ENCODE measurements at places on chromosomes 1 and 21.

GRCh38 chr1:109509176-109510134, at the start of gene AMIGO1:
Gene AMIGO1, minus strand, starts transcription at chr1:109509727. Its CDS starts 815 bp downstream, at chr1:109508912.
- DNase-seq: peak; percentile 46

DNA sequence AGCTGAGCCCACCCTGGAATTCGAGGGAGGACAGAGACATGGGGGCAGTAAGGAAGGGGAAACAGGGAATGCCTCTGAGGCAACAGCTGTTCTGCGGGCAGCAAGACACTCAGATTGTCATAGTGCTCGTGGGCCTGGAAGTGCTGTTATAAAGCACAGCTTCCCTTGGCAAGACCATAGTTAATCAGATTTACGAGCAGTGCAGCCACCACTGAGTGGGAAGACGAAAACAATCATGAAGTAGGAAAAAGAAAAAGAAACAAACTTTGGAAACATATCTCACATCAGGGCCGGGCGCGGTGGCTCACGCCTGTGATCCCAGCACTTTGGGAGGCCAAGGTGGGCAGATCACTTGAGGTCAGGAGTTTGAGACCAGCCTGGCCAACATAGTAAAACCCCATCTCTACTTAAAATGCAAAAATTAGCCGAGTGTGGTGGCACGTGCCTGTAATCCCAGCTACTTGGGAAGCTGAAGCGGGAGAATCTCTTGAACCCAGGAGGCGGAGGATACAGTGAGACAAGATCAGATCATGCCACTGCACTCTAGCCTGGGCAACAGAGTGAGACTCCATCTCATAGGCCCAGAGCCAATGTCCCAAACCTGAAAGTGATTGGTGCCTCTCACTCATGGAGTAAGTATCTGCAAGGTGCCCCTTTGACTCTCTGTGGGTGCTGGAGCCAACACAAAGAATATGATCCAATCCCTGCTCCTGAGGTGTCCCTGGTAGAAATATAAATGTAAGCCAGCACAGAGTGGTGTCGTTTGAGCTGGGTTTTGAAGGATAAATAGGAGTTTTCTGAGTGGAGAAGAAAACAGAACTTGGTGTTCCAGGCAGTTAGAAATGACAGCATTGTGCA, 55.6 kb upstream of the GPR153 start:
- no peak for DNase-seq

DNA sequence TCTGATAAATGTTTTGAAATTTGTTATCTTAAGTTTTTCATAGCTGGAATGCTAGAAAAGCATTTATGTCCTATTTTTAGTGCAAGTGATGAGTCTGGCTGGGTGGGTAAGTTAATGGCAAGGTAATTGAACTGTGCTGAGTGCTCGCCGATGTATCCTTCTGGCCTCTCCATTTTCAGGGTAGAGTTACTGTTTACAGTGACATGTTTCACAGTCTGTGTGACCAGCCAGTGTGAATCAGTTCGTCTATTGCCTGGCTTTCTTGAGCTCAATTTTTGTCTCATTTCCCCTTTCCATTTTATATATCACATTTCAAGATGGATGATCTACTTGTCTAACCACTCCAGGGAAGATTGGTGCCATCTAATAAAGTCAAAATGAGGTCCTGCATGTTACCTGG, 44.1 kb downstream of the ITSN1 start:
- DNase-seq: no peak

GRCh38 chr1:119132179-119132578, 8.3 kb downstream of the WARS2 start:
- no peak for DNase-seq

DNA sequence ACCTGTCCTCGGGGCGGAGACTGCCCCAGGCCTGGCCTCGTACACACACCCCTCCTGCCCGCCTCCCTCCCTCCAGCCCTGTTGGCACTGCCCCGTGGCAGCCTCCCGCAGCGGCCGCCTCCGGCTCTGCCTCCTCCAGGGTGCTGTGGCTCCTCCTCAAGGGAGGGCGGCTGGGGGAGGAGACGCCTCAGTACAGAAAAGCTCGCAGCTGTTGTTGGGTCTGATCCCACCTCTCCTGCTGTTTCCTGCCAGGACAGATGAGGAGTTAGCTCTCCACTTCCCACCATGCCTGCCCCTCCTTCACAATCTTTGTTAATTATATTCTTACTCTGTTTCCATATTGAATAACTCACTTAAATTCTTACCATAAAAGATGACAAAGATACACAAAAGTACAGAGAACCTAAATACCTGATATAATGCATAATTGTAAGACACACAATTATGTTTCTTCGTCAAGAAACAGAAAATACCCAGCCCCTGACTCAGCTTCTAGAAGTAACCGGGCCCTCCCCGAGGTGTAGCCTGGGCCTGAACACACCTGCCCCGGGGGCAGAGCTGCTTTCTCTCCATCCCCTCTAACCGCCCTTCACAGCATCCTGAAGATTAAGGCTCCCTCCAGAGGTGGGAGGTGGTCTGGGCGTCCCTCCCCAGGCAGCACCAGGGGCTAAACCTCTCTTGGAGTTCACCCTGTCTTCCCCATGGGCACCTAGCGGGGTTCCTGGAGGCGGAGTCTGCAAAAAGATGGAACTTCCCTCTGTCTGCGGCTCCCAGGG, 30.6 kb upstream of the COL6A1 start:
- DNase-seq: no peak

- DNase-seq: no peak
Measured at GRCh38 chr21:24179110-24179509, 1428.2 kb downstream of the MRPL39 start.

DNA sequence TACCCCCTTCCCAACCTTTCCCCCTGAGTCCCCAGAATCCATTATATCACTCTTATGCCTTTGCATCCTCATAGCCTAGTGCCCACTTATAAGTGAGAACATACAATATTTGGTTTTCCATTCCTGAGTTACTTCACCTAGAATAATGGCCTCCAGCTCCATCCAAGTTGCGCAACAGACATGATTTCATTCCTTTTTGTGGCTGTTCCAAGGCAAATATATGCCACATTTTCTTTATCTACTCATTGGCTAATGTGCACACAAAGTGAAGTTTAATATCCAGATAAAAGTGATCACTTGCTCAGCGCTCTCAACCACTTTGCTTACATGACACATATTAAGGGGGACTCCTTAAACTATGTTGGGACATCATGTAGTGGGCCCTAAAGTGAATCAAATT, 72.4 kb upstream of the TIAM1 start:
- no peak for DNase-seq

GRCh38 chr1:164560121-164560541, 1.1 kb downstream of the PBX1 start:
- no peak for DNase-seq

DNA sequence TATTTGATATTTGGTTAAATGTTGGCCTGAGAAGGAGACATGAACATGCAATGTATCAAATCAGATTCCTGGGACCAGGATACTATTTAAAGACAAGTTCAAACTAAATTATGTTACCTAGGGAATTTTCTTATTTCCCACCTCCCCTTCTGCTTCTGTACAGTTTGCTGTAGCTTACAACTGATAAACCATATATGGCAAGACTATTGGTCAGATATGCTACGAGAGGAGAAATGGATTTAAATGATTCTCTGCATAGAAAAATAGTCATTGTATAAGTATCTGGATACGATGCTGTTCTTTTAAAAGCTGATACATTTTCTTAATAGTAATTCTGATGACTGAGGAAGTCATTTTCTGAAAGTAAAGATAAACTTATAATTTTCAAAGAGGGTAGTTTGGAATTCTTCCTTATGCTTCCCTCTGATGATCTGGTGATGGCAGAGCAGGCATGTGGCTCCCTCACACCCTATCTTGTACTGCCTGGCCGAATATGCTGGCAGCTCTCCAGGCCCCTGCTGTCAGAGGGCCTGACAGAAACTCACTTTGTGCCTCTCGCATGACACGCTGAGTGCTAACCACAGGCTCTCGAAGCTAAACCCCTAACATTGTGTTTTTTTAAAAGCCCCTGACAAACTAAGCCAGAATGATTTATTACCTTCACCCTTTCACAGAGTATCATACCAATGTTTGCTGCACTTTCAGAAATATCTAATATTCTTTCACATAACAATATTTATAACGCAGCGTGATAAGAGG, 19.4 kb downstream of the RRP15 start:
- no peak for DNase-seq

DNA sequence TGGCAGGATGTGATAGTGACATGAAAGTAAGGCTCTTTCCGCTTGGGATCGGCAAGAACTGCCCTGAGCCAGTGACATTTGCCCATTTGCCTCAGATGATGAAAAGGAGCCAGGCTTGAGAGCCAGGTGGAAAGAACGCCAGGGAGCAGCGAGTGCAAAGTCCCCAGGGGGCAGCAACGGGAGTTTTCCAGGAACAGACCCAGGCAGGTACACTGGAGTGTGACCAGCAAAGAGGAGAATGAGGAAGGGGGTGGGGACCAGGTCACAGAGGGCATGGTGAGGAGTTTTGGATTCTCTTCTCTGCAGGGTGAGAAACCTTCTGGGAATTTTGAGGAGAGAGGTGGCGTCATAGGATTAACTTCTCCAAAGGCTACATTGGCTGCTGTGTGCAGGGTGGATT, 10.8 kb upstream of the ETS2 start:
- DNase-seq: no peak

DNA sequence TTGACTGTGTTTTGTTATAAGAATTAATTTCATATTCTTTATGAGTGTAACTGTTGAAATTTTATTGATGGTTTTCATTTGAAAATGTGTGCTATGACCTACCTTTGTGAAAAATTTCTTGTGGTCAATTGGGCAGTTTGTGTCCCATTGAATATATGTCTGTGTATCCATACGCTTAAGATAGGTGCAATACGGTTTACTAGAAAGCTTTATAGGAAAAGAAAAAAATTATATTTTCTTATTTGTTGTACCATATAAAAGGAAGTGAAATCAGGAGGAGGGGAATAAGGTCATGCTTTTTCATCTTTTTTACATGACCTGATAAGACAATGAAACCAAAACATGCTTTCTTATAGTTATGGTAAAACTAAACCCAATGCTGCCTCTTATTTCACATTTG, 807.7 kb downstream of the USP25 start:
- DNase-seq: no peak

- no peak for DNase-seq
Measured at GRCh38 chr1:8879922-8880676, 1.6 kb upstream of the ENO1 start.

- no peak for DNase-seq
Measured at GRCh38 chr1:10724052-10724494, 72.4 kb downstream of the CASZ1 start.

DNA sequence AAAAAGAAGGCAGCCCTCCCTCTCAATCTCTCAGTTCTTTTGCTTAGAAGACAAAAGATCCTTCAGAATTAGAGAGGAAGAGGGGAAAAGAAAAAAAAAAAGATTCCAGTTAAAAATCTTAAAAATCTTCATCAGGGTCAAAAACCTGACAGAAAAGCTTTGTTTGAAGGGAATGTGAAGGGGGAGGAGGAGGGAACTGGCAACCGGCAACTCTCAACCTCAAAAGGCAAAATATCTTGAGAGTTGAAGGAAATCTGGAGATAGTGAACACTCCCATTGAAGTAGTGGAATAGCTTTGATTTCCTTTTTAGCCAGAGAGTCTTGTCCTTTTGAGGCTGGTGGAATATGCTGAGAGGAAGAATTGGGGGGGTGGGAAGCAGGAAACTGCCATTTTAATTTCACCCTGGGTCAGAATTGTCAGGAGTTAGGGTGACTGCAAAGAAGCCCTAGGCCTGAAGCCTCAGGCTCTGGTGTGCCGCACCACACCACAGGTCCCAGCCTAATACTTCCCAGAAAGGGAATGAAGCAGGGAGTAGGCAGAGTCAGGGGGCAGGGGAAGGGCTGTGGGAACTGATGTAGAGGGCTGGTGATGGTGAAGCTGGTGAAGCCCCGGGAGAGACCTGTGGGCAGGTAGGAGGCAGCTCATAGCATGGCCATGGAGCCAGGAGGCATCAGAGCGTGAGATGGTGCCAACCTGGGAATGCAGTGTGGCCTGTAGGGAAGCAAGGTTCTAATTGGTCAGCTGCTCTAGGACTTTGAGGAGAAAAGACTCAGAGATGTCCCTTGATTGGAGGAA, 24.6 kb downstream of the KIRREL1 start:
- DNase-seq: no peak

- DNase-seq: no peak
Measured at GRCh38 chr1:33183306-33183705, 1.5 kb upstream of the TRIM62 start.

GRCh38 chr1:53107090-53107489, 35.3 kb downstream of the SLC1A7 start:
- DNase-seq: no peak

DNA sequence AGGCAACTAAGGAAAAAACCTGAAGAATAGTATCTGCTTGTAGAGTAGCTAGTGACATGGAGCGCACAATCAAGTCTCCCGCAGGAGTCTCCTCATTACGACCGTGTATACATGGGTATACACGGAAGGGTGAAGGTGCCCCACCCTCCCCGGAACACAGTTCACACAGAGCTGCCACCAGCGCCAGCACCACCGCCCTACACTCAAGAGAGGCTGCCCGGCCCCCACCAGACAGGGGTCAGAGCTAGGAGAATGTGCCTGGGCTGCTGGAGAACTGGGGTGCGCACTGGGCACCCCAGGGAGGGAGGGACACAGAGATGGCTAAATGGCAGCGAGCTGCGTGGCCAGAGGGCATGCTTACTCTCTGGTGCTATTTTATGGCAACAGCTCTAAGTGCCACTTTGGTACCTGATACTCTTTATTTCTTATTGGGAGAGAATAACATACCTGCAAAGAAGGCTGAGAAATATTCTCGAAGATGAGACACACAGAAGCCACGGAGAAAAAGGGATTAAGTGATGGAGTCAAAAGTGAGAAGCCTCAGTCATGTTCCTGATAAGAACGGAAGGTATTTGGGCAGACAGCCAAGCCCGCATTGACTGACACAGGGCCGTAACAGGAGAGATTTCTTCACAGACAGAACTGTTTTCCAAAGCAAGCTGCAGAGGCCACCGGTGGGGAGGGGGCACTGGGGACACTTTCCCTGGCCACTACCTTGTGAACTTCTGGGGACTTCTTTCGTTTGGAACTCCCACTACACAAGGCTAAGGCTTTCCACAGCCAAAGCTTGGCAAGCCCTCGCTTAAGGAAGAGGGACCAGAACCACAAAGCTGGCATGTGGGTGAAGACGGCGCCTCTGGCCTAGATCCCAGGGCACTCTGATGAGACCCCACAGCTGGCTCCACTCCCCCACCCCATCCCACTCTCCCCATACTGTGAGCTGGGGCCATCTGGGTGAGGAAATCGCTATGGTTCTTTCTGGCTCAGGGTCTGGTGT, 108.0 kb downstream of the PGBD5 start:
- no peak for DNase-seq

GRCh38 chr21:35579520-35580293, 480.6 kb downstream of the SETD4 start:
- no peak for DNase-seq

DNA sequence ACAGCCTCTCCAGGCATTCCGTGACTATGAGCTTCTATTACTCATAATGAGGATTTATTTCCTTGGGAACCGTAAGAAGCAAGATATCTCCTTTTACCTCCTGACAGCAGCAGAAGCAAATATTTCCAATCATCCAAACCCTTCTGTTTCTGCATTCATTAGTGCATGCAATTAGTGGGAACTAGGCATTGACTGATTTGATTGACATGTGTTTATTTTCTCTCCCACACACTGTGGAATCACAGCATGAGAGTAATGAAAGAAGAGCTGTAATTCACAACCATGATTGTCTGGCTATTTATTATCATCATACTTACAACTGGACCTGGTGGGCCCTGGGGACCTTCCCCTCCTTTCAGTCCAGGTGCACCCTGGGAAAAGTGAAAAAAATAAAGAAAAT, 146.8 kb downstream of the COL11A1 start:
- DNase-seq: no peak

GRCh38 chr1:49226758-49227157, 450.1 kb upstream of the BEND5 start:
- no peak for DNase-seq

GRCh38 chr1:175234639-175235038, 42.1 kb upstream of the KIAA0040 start:
- no peak for DNase-seq

Measured in activated T-cell treated with anti-CD3 and anti-CD28 coated beads for 4 hours (primary cell).